Endothelial cell of umbilical vein (primary cell): ENCODE measurements at places on chromosomes 16 and 17. TPM values are rescaled to one million over a fixed set of nuclear protein-coding genes. Genes with fewer than 3 reads are reported as not detected.

Gene TBC1D3E
- polyA plus RNA-seq: not detected in 2 replicates

Gene PRR11
- polyA plus RNA-seq: 22.5 and 28.8 TPM in 2 replicates

Gene MT4
- not detected in 2 replicates for polyA plus RNA-seq

Gene PPM1E
- polyA plus RNA-seq: 0.01 and 0.02 TPM in 2 replicates

Gene ALDH3A2
- polyA plus RNA-seq: 11.1 and 16.7 TPM in 2 replicates
